ENCODE measurements at places on chromosomes 5 and 9.

- no peak for DNase-seq
Observed at GRCh38 chr5:156427315-156427714, 100.4 kb downstream of the SGCD start.

DNA sequence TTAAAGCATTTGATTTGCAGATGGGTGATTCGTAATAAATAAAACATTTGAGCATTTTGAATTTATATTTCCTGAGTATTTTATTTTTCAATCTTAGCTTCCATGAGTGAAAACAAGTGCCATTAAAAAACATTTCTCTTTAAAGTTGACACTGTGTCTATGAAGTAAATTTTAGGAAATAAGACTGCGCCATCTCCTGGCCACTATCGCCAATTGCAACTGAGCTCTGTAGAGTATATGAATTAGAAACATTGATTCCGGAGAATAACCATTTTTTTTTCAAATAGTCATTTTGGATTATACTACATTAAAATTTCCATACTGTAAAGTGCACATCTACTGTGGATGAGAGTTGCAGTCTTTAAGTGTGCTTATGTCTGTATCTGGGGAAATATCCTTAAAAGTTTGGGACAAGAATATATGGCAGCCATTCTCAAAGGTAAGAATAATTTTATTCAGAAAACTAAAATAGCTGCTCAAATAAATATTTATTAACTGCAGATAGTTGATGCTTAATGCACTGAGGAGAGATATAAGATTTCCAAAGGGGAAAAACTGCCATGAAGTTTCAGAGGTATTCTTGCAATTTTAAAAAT, 5.9 kb downstream of the DMRTA1 start:
- DNase-seq = peak; percentile 61

DNA sequence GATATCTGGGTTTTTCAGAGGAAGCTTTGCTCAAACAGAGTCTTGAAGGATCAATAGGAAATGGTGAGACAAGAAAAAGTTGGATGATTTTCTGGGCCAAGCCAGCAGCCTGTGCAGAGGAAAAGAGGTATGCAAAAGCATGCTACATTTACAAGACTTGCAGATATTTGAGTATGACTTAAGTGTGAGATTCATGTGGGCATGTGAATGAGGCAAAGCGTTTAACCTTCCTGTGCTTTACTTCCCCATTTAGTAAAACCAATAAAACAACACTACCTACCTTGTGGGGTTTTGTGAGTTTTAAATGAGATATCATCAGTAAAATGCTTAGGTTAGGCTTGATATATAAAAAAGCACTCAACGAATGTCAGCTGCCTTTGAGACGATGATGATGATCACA, 58.1 kb downstream of the PIP5K1B start:
- no peak for DNase-seq

DNA sequence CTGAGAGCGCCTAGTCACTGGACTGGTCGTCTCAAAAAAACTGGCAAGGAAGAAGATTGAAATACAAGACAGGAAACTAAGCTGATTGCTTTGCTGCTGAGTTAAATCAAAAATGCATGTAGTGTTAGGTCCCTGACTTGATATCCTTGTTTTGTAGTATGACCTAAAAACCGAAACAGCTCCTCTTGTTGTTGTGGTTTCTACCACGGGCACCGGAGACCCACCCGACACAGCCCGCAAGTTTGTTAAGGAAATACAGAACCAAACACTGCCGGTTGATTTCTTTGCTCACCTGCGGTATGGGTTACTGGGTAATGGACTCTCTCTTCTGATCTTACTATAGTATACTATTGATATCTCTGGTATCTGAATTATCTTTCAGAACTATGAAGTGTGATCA, 4.3 kb downstream of the MTRR start:
- peak; percentile 52 for DNase-seq

GRCh38 chr5:177327539-177328522, 16.1 kb upstream of the MXD3 start:
- no peak for DNase-seq

- DNase-seq = peak; percentile 34
Observed at GRCh38 chr9:130681769-130682420, 11.7 kb upstream of the EXOSC2 start.
